Uterine smooth muscle cell (primary cell): ENCODE measurements at places on chromosomes 5 and 9. TPM values are rescaled to one million over a fixed set of nuclear protein-coding genes. Genes with fewer than 3 reads are reported as not detected.

B4GALT1 gene
- 16.0 and 30.0 TPM in 2 replicates for total RNA-seq

CTSL gene
- total RNA-seq: 687 TPM in 2 replicates

MYMK gene
- total RNA-seq: not detected in 2 replicates

CARTPT gene
- total RNA-seq: not detected in 2 replicates

BRINP1 gene
- 2.3 and 4.0 TPM in 2 replicates for total RNA-seq

MROH2B gene
- not detected in 2 replicates for total RNA-seq

BAAT gene
- under 0.01 TPM in 2 replicates for total RNA-seq

DAPK1 gene
- total RNA-seq: 0.37 and 0.44 TPM in 2 replicates

MLANA gene
- total RNA-seq: not detected in 2 replicates
